ENCODE measurements at places on chromosomes 6 and 20.

DNA sequence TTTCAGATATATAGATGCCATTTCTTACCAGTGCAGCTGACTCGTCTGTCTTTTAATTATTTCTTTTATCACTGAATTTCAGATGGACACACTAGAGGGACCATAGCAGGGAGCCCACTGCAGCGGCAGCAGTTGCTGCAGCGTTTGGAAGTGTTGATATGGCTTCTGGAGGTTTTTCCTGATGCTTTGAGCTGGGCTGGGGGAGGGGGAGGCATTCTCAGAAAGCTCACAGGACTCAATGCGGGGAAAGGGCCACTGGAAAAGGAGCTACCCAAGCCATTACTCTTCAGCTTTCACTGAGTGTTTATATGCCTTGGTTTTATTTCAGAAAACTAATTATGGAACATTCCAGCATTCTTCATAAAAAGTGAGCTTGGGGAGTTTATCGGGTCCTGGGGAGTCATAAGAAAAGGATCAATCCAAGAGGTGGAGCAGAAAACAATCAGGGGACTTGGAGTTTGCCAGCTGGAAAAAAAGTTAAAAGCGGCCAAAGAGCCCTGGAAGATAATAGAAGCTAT is 740.4 kb upstream of the FLRT3 start:
- no peak for DNase-seq

DNA sequence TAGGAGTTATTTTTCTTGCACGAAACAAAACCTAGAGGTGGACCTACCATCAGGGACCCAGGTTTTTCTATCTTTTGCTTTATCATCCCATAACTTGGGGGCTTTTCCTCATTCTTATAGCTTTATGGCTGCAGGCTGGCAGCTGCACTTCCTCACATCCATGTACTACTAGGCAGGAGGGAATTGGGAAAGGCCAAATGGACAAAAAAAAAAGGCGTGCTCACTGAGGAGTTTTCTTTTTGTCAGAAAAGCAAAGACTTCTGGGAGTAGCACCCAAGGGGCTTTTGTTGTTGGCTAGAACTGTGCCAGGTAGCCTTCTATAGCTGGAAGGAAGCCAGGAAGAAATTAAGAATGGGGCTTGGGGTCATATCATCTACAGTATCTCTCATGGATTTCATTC is 61.4 kb downstream of the SLX4IP start:
- no peak for DNase-seq

DNA sequence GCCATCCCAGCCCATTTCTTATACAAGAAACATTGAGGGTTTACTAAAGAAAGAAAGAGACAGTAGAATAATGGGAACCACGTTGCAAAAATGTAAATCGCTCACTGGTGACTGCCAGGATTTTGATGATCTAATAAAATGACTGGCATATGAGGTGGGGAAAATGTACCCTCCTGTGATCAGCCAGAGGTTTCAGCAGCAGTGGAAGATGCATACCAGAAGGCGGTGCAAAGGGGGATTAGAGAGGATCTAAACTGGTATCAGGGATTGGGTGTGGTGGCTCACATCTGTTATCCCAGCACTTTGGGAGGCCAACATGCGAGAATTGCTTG is 60.8 kb upstream of the DDR1 start:
- no peak for DNase-seq

DNA sequence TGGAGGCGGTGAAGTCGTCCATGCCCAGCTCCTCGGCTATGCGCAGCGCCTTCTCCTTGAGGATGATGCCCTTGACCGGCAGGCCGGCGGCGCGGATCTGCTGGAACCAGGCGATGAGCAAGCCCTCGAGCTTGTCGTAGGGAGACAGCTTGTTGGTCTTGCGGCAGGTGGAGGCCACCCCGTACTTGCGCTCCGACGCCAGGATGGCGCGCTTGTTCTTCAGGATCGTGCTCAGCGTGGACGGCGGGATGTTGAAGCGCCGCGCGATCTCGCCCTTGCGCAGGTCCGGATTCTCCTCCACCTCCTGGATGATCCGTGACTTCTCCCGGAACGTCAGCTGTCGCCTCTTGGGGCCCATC is 435 bp downstream of the CENPB start:
- peak; percentile 50 for DNase-seq

GRCh38 chr20:42598581-42598980 is 591.1 kb downstream of the PTPRT start:
- no peak for DNase-seq

GRCh38 chr6:27251112-27251605 is 3.7 kb downstream of the PRSS16 start:
- DNase-seq = peak; percentile 90

DNA sequence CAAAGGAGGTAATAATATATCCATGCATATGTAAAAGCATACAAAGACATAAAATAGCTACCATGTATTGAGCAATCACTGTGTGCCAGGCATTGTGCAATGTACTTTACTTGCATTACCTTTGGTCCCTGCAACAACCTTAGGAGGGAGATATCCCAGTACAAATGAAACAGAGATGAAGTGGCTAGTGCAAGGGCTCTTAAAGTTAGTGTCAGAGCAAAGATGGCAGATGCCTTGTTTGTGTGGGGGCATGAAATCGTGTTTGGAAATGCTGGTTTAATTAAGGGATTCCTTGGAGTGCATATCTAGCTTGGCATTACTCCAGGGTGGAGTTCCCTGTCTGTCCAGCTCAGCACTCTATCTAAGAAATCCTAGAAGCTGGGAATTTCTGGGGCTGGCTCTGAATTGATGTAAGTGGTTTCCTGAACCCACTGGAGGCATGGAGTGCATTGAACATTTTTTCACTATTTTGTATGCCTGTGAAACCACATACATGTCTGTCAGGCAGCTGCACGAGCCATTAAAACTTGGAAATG is 9.8 kb downstream of the PAQR8 start:
- no peak for DNase-seq

- DNase-seq = no peak
These were observed 382 bp downstream of the MYH7B start for GRCh38 chr20:34956041-34956458.

DNA sequence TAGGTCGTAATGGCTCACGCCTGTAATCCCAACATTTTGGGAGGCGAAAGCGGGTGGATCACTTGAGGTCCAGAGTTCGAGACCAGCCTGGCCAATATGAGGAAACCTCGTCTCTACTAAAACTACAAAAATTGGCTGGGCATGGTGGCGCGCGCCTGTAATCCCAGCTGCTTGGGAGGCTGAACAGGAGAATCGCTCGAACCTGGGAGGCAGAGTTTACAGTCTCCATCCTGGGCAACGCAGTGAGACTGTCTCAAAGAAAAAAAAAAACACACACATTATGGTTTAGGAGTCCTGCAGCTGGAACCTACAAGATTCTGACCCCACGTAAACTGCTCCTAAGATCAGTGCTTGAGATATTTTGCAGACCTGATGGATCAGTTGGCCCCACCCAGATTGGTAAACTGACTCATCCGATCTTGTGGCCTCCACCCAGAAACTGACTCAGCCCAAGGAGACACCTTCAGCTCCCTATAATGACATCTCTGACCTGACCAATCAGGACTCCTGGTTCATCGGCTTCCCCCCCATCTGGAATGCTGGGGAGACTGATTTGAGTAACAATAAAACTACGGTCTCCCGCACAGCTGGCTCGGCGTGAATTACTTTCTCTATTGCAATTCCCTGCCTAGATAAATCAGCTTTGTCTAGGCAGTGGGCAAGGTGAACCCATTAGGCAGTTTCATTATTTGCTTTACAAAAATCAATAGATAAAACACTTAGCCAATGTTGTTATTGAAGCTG is 96.2 kb upstream of the BTN3A2 start:
- no peak for DNase-seq

- DNase-seq = no peak
These were observed 62.4 kb upstream of the TMEM200A start for GRCh38 chr6:130303431-130303830.

DNA sequence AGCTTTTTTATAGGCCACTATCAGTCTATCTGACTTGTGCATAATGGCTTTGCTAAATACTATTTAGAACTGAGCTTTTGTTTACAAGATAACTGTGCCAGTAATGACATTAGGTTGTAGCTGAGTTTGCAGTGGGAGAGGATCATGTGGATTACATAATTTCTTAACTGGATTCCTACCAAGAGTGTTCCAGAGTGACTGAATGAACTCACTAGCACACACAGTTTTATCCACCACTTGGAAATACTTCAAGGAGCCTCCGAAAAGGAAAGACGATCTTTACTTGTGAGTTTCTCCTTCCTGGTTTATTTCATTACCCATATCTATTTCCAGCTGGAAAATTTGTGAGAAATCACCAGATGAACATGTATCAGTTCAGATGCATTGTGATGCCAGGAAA is 10.9 kb upstream of the SYNE1 start:
- no peak for DNase-seq

DNA sequence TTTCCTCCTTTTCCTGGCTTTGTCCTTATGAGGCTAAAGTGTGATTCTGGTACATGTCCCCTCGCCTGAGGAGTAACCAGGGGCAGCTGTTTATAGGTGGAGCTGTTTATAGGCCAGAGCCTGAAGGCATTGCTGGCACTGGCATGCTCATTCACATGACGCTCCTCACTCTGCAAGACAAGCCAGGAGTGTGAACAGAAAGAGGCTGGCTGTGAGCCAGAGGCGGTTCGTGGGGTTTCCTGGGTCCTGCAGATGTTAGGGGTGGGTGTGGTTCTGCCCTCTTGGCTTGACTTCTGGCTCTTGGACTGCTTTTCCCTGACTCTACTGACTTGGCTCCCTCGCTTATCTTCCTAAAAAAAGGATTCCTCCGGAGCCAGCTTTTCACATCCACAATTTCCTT is 12.8 kb upstream of the MDFI start:
- DNase-seq = no peak

GRCh38 chr6:36028088-36028876 is 674 bp downstream of the MAPK14 start:
- DNase-seq = no peak

DNA sequence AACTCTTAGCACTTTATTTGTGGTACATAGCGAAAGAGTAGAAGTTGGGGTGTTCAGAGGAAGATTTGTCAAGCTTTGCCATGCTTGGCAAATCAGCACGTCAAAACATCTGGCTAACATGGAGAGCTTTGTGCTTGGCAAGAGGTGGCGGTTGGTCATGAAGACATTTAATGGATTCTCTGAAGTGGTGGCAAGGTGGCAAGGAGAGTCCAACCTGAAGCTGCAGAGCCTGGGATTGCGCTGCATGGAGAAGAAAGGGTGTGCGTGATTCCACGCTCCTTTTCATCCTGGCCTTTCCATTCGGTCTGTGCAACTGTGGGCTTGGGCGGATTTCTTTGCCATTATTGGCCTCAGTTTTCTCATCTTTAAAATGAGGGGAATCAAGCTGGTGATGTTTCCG is 3.1 kb downstream of the PYGB start:
- peak; percentile 11 for DNase-seq

- no peak for DNase-seq
These were observed 532.0 kb downstream of the BCKDHB start for GRCh38 chr6:80638213-80639055.

DNA sequence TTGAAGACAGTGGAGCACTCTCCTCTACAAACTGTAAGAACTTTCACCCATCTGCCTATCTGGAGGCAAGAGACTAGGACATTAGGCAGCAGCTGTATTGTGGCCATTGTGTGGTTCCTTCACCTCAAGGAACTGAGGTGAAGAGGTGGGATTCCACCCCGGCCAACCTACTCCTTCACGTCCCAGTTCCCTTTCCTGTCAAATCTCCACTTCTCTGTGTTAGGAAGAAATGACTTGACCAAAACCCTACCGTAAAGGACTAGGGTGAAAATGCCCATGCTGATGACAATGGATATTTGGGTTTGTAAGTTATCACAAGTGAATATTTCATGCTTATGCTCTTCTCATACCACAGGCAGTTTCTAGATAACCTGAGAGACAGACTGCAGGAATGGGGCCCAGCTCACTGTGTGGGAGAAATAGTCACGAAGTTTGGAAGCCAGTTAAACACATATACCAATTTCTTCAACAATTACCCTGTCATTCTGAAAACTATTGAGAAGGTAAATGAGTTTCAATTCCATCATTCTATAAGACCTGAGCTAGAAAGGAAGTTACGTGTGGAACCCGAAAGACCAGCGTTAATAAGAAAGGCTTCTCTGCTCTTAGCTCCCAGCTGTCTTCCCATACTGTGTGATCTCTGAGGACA is 86.6 kb downstream of the ECT2L start:
- no peak for DNase-seq

GRCh38 chr6:139713900-139714506 is 339.6 kb upstream of the CITED2 start:
- DNase-seq = no peak

GRCh38 chr6:46315589-46315988 is 144.8 kb upstream of the ENPP5 start:
- DNase-seq = no peak

GRCh38 chr20:43878776-43879175 is 35.9 kb upstream of the TOX2 start:
- DNase-seq = no peak

DNA sequence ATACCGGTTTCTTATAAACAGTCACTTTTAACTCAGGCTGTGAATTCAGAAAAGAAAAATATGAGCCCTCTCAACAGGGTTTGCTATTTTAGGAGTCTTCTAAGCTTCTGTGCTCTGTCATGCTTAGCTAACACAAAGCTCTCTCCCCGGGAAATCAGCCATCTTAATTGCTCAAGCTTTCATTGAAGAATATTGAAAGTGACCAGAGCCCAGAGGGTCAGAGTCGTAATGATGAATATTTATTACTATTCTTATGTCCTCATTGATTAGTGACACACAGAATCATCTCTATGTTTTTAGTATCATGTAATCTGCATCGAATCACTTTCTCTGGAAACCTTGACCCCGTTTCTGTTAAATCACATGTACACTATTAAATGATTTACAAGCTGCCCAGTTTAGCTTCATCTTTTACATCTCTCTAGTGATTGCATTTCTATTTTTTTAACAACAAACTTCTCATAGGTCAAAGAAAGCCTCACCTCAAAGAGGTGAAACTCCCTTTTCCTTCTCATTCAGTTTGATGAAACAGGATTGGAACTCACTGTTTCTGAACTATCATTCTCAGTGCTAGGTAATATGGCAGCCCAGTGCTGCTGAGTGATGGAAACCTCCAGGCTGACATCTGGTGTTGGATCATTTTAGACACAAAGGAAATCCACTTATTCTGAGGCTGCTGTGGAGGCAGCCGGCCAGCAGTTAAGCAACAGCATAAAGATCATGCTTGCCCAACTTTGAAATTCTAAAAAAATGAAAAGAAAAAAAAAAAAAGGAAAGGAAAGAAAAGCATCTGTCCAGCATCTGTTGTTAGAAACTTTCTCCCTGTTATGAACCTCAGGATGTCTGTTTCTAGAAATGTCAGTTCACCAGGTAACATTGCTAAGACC is 96.3 kb downstream of the RFPL4B start:
- DNase-seq = peak; percentile 31
